ENCODE measurements at places on chromosomes 2 and 18.
A peak's percentile ranks its signal among the peaks of the same experiment; 100 is the strongest.

GRCh38 chr18:51617167-51617566 lies 419.7 kb upstream of the MEX3C start:
- no peak for DNase-seq

- no peak for DNase-seq
These were observed 265.7 kb downstream of the MEIS1 start for GRCh38 chr2:66700677-66701066.

DNA sequence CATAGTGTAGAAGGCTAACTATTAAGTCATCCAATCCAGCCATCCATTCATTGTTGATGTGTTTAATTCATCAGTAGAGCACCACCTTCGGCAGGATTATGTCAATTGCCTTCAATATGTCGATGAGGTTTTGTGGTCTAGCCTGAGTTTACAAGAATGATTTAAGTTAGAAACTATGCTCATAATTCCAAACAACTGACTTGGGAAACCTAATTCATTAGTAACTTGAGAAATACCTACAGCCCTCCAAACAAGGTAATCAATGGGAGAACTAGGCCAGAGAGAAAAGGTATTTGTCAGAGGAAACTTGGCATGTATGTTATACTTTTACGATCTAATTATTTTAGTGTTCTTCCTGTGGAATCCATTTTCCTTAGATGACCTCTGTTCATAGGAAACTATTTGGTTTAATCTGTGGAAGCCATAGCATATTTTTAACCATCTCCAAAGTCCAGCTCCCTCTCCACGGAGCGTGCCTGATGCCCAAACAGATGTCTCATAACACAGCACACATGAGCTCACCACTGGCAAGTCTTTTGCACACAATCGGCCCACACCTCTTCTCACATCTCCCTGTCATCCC lies 148.5 kb downstream of the GFPT1 start:
- no peak for DNase-seq

- peak; percentile 64 for DNase-seq
These were observed 156.9 kb upstream of the ITGA6 start for GRCh38 chr2:172270278-172271079.

DNA sequence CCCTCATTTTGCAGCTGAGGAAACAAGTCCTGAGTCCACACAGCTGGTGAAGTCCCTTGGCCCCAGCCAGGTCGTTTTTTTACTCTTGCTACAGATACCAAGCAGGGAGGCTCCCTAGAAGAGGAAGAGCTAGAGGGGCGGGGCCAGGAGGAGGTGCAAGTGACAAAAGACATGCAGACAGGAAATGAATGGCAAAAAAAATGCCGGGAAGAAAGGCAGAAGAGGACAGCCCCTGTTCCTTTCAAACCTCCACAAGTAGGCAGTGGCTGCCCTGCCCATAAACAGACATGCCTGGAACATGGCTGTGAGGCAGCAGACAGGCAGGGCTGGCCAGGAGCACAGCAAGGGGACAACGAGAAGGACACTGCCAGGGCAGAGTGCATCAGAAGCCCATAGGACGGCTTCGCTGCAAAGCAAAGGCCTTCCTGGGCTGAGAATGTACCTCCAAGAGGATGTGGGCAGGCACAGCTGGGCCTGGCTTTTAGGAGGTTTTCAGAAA lies 108.7 kb downstream of the ZBTB7C start:
- peak; percentile 39 for DNase-seq

DNA sequence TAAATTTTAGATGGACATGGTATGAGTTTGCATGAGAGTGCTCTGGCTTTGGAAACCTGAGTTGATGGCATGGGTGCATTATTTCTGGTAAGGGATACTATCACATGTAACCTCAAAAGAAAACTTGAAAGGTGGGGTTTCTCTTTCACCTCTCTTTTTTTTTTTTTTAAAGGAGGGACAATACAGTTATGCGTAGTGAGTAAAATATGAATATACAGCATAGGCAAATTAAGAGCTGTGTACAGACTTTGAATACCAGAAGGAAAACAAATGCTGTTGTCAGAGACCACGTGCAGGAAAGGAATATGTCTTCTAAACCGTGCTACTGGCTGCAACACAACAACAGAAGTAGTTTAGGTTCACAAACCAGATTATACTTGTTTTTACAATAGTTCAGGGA lies 82.1 kb downstream of the MAP4K4 start:
- DNase-seq = no peak

DNA sequence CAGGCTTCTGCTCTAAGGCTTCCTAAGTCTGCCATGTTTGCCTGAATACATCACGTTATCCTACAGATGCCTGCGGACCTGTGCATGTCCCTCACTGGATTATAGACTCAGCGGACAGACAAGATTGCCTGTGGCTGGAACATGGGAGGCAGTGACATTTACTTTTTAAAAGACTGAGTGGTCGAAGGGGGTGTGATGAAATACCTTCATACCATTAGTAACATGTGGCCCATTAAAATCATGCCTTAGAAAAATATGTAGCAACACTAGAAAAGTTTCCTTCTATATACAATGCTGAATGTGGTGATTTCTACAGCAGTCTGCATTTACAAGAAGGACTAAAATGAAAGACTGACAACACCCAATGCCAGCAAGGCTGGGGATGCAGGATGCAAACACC lies 154.4 kb downstream of the ASB1 start:
- DNase-seq = no peak

GRCh38 chr2:14901737-14902136 lies 269.2 kb downstream of the LRATD1 start:
- no peak for DNase-seq

GRCh38 chr2:233791151-233791882 lies 13.2 kb downstream of the MROH2A start:
- DNase-seq = peak; percentile 4

DNA sequence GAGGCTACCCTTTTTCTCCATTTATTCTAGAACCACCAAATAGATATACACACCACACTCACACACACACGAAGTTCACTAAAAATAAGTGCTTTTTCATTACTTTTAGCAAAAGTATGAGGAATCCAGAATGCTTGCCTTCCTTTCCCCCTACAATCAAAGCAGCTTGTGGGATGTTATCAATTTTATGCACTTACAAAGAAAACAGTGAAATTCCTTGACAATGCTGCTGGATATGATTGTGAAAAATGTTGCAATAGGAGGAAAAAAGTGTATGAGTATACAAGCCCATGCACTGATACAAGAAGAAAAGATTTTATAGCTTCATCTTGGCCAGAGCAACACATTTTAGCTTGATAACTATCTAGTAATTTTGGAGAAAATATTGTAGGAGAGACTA lies 269.2 kb downstream of the XIRP2 start:
- DNase-seq = no peak

- DNase-seq = no peak
These were observed 139.4 kb downstream of the CYRIA start for GRCh38 chr2:16526193-16526592.

DNA sequence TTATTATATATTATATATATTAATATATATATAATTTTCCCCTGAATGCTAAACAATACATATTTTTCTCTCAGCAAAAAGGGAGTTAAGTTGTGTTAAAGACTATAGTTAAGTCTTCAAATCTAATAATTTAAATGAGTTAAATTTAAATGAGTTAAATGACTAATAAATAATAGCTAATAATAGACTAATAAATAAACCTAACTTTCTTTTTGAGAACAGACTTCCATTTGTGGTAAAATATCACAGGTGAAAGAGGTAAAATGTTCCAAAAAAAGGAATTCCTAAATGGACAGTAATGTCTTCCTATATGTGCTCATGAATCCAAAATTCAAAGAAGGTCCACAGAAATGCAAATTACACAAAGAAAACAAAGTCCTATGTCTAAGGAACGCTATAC lies 74.6 kb downstream of the SLC25A12 start:
- DNase-seq = no peak

DNA sequence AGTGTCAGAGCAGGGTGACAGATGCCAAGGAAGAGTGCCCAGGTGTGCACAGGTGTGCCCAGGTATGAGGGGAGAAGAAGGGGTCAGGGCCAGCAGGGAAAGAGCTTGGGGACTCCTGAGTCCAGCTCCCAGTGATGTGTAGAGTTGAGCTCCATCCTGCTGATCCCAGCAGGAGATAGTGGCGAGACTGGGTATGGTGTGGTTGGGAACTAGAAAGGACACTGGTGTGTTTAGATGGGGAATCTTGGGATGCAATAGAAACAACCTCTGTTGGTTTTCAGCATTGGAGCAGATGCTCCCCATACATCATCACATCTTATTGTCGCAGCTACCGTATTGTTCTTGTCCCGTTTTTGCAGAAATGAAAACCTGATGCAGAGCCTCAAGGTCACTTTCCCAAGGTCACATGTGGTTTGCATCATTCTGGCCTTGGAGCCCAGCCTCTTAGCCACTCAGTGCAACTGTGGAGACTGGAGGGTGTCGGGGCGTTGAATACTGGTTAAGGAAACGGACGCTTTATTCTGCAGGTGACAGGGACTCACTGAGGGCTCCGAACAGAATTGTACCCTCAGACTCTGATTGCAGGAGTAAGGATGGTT lies 166.7 kb downstream of the AGAP1 start:
- DNase-seq = no peak

DNA sequence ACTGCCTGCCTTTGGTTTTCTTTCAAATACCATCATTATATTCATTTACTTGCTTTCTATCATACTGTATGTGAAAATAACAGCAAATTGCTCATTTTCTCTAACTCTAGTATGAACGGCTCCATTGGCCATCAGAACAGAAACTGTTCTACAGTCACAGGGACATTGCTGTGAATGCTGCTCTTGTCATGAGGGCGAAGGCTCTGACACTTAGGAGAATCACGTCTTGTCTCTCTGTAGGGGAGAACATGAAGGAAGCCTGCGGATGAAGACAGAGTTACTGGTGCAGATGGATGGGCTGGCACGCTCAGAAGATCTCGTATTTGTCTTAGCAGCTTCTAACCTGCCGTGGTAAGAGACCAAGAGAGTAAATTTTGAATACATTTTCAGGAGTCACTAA lies 41.7 kb upstream of the ELOA2 start:
- DNase-seq = no peak

DNA sequence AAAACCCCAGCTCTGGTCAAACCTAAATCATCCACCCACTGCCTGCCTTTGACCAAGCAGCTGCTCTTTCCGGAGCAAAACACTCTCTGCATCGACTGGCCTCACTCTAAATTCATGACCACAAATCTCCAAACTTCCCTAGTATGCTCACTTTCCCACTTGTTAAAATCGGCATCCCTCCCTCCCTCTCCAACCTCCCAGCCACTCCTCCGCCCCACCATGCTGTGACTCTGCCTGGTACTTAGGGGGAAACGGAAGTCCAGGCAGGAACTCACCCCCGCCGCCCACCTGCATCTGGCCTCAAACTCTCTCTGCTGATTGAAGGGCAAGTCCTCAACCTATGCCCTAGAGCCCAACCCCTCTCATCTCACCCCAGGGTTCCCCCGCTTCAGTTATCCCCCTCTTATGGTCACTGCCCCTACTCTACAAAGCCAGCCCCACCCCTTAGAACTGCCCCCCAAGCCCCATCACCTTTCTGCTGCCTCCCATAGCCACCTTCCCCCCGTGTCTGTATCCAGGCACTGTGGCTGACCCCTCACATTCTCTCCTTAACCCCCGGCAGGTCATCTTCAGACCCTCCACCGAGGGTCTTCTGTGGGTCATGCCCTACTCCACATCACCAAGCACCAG lies 3.8 kb upstream of the ADRA2B start:
- DNase-seq = no peak

DNA sequence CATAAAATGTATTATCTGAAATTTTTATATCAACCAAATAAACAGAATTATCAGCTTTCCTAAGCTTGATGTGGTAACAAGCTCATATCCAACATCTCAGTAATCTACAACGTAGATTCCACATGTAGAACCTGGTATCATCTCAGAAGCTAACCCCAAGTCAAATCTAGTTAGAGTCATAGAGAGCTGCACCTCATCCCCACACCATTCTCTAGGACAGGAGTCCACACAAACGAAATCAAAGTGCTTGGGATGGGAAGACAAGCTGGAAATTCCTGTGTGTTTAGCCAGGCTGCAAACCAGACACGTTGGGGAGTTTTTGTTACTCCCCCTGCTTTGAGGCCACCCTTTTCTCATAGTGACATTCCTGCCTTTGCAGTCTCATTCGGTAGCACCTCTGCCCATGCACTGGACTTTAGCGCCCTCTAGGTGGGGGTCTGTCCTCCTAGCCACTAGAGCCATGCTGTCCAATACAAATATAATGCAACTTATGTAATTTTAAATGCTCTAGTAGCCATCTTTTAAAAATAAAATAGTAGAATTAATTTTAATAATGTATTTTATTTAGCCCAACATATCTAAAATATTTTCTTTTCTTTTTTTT lies 28.1 kb upstream of the SATB2 start:
- peak; percentile 44 for DNase-seq

DNA sequence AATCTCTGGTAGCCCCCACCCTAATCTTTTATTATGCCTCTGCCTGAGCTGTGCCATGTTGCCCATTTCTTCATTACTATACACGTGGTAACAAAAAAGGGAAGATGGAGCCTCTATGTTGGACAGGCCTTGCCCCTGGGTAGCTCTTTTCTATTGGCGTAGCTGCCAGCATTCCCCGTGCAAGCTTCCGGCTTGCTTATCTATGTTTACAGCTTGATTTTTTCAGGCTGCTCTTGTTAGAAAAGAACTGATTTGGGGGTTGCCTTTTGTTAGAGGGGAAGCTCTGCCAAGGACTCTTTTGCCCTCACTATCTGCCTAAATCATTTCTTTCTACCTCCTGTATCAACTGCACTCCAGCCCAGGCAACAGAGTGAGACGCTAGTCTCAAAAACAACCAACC lies 45.5 kb upstream of the ZSWIM2 start:
- DNase-seq = no peak

All from activated CD8-positive, alpha-beta T cell treated with anti-CD3 and anti-CD28 coated beads, Interleukin-2, amount 10 ng/mL, durations not matched to agents 7 days and 5 days (primary cell).